Hindlimb muscle (tissue), 1 donor: ENCODE measurements at places on chromosomes 7 and 10. TPM values are rescaled to one million over a fixed set of nuclear protein-coding genes. Genes with fewer than 3 reads are reported as not detected.

GRCh38 chr10:70433581-70434280 lies 7.8 kb downstream of the NODAL start:
- no peak for DNase-seq

- no peak for DNase-seq
Observed at GRCh38 chr10:17787087-17787961, 21.8 kb upstream of the MRC1 start.

DNA sequence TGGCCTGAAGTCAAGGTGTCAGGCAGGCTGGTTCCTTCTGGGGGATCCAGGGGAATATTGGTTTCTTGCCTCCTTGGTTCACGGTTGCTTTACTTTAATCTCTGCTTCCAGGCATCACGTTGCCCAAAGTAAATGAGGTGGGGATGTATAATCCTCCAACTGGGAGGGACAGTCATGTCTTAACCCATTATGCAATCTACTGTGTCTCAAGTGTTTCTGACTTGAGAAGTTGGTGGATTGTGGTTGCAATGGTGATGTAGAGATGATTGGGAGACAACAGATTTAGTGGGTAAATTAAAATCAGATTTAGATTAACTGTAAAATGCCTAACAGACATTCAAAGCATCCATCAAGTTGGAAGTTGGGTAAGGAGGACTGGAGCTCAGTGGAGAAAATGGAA lies 32.7 kb downstream of the TBXAS1 start:
- no peak for DNase-seq

DNA sequence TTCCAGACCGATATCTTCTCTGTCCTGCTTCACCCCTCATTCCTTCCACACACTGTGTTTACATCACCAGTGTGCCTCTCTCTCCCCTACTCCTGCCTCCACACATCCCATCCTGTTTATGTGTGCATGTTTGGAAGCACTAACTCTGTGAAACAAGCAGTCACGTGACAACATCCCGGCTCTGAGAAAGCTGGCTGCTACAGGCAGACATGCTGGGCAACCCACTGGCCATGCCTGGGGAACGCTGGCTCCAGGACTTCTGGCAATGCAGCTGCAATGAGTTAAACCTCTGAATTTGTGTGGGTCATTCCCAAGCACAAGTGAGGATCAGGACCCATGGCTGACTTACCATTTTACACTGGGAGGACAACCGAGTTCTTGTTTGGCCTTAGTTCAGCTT lies 74.0 kb downstream of the WNT2 start:
- no peak for DNase-seq

GRCh38 chr10:102918817-102919245 lies 737 bp downstream of the CNNM2 start:
- no peak for DNase-seq

GRCh38 chr10:102449321-102450123 lies 1.8 kb downstream of the C10orf95 start:
- DNase-seq = no peak

GRCh38 chr10:29555091-29555745 lies 79.6 kb downstream of the SVIL start:
- DNase-seq = no peak

DNA sequence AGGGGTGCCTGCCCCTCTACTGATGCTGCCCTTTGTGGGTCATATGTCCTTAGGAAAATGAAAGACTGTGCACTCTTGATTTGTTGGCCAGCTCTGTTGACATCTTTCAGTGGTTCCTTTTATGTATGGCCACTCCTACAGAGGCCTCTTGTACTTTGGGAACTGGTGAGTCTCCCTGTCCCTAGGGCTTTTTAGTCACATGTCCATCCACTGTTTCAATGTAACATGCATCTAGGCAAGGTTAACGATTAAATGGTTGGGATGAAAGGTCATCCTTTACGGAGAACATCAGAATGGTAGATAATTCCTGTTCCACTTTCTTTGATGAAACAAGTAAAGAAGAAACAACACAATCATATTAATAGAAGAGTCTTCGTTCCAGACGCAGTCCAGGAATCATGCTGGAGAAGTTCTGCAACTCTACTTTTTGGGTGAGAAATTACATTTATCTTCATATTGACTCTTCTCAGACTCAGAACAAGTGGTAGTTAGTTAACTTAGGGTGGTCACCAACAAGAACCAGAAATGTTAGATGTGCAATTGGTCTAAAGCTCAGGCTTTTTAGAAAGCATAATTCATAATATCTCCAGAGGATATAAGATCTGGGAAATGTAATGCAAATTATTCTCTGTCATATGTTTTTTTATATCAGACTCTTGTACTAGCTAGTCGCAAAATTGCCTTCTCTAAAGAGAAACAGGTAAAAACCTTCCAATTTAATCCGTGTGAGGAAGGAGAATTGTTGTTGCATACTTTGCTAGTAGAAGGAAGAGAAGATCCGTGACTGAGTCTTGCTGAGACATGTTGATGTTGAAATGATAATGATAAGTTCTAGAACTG lies at the start of gene ABCC2:
ABCC2 (plus strand) TSS at position 194 of the 840 bp plus-strand sequence; CDS start at position 399, 205 bp downstream.
- DNase-seq = no peak

- no peak for DNase-seq
Observed at GRCh38 chr7:82141427-82141826, 302.1 kb downstream of the CACNA2D1 start.

DNA sequence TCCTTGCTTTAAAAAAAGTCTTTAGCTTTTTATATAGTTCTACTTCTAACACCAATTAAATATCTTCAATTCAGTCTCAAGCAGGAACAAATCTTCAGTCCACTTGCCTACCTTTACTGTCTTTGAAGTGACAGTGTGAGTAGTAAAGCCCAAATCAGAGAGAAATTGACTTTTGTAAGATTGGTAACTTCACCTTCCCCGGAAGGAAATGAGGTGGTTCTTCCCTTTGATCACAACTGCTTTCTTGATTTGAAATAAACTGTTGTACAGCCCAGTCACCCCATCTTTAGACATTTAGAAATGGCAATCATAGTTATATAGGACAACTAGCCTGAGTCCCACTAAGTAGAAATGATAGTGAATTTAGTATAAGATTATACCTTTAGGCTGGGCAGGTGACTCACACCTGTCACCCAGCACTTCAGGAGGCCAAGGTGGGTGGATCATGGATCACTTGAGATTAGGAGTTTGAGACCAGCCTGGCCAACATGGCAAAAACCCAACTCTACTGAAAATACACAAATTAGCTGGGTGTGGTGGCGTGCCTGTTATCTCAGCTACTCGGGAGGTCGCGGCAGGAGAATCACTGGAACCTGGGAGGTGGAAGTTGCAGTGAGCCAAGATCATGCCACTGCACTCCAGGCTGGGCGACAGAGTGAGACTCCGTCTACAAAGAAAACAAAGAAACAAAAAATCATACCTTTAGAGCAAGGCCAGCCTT lies 4.7 kb downstream of the FAS start:
- no peak for DNase-seq

DNA sequence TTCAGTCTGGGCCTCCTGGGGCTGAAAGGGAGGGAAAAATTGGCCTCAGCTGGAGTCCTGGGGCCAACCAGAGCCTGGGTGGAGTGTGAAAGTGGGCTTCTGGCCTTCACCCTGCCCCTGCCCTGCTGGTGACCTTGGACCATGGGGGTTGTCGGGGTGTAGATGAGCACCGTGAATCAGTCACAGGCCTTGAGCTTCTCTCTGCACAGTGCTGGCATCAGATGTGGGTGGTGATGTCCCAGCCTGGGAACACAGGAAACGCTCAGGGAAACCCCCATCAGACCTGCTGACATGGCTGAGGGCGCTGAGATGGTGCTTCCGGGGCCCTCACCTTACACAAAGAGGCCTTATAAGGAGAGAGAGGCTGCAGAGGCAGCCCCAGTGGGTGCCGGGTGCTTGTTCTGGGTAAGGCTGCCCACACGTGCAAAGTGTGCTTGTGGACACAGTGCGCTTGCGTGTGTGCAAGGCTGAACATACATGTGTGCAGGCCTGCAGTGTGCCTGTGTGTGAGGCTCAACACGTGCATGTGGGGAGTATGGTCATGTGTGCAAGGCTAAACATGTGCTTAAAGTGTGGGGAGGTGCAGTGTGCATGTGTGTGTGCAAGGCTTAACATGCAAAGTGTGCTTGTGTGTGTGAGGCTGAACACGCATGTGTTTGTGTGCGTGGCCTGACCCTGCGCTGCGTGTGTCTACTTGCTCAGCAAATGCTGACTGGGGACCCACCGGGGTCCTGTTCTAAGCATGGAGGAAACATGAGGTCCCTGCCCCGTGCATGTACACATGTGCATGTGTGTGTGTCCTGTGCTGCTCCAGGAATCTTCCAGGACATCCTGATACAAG lies 6.5 kb downstream of the ARPC1B start:
- DNase-seq = no peak

- no peak for DNase-seq
Observed at GRCh38 chr7:100679927-100680575, 6.5 kb downstream of the GNB2 start.

GRCh38 chr7:155053002-155053401 lies 17.1 kb upstream of the HTR5A start:
- no peak for DNase-seq

GRCh38 chr7:36923943-36924436 lies 199.7 kb upstream of the AOAH start:
- no peak for DNase-seq

DNA sequence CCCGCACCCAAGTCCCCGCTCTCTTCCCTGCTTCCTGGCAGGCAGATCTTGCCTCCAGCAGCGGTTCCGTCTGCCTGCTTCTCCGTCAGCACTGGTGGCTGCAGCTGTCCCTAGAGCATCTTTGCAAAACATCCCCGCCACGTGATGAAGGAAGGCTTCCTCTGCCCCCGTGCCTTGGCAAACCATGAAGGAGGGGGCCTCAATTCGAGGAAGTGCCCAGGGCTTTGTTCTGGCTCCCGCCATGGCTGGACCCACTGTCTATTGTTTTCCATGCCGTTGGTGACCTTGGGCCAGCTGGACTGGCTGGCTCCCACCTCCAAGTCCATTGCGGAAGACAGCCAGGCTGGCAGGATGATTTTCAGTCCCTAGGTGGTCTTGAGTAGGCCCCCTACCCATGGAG lies 13.2 kb upstream of the AQP1 start:
- DNase-seq = no peak

Gene SPDYE6
- 11.5 TPM for polyA plus RNA-seq

Gene PKD2L1
- polyA plus RNA-seq = not detected

Gene PIK3AP1
- 3.2 TPM for polyA plus RNA-seq

Gene NUTM2E
- 0.67 TPM for polyA plus RNA-seq

Gene KAZALD1
- polyA plus RNA-seq = 23.5 TPM
